Stimulated activated CD8-positive, alpha-beta memory T cell treated with anti-CD3 and anti-CD28 coated beads, Interleukin-4, amount 100 ng/mL, for 4 hours (primary cell): ENCODE measurements at places on chromosomes 7 and 10.
A peak's percentile ranks its signal among the peaks of the same experiment; 100 is the strongest.

DNA sequence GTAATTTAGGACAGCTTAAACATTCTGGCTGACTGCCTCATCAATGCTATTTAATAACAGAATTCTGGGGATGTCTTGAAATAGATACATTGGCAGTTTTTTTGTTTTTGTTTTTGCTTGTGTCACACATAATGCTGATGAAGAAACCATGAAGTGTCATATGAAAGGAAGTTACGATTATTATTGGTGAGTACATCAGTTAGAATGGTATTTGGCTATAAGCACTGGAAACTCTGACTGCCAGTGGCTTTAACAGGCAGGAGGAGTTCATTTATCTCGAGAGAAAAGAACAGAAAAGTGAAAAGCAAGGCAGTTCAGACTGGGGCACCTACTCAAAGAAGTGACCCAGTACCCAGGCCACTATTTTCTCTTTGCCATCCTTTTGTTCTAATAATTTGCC lies 18.1 kb downstream of the LSM8 start:
- DNase-seq = no peak

GRCh38 chr10:70085975-70086613 lies 33.4 kb downstream of the MACROH2A2 start:
- no peak for DNase-seq

GRCh38 chr10:60461688-60462087 lies 72.0 kb upstream of the ANK3 start:
- no peak for DNase-seq

- no peak for DNase-seq
These were observed 5.7 kb downstream of the ARPC1B start for GRCh38 chr7:99380032-99380822.

- no peak for DNase-seq
These were observed 114.3 kb downstream of the CDK14 start for GRCh38 chr7:90710466-90710850.

- no peak for DNase-seq
These were observed at the start of gene URGCP for GRCh38 chr7:43906331-43907010. URGCP (minus strand) TSS chr7:43906596; CDS start chr7:43906575, 21 bp downstream.

GRCh38 chr10:69362471-69362954 lies 54.2 kb downstream of the TACR2 start:
- DNase-seq = no peak

DNA sequence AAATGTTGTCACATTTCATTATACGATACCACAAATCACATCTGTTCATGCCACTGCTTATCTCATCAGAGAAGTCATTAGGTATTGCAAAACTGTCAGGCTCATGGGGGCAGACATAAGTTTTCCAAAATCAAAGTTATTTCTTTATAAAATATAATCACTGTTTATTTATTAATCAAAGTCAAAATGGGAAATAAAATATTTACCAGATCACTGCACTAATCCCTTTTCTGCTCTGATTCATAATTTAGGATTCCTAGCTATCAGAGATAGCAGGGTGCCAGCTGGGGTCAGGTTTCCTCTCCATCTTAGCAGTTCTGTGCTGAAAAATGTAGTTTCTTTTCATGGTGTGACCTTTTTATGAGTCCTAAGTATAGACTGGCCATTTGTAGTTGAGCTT lies 117.7 kb upstream of the LANCL2 start:
- no peak for DNase-seq

DNA sequence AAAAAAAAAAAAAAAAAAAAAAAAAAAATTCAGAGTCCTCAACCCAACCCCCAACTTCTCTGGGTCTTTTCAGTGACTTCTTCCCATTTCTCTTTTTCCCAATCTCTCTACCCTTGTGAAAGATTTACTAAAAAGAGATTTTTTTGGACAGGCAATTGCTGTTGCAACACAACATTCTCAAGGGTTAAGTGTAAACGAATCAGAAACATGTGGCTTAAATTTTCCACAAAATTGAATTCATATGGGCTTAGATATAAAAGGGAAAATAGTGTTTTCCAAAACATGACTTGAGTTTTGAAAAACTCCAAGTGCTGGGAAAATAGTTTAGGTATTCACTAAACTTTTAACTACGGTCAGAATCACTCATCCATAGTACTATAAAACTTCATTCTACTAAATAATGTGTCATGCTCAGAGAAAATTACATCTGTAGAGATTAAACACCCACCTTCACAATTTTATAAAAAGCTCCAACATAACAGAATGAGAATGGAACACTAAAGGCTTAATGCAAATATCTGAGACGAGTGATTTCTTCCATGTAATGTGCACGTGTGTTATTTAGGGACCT lies 643.1 kb downstream of the PARD3 start:
- DNase-seq = no peak

GRCh38 chr10:102600816-102601215 lies 43.5 kb upstream of the TRIM8 start:
- DNase-seq = no peak

GRCh38 chr7:21965291-21965690 lies 19.6 kb upstream of the CDCA7L start:
- DNase-seq = no peak

DNA sequence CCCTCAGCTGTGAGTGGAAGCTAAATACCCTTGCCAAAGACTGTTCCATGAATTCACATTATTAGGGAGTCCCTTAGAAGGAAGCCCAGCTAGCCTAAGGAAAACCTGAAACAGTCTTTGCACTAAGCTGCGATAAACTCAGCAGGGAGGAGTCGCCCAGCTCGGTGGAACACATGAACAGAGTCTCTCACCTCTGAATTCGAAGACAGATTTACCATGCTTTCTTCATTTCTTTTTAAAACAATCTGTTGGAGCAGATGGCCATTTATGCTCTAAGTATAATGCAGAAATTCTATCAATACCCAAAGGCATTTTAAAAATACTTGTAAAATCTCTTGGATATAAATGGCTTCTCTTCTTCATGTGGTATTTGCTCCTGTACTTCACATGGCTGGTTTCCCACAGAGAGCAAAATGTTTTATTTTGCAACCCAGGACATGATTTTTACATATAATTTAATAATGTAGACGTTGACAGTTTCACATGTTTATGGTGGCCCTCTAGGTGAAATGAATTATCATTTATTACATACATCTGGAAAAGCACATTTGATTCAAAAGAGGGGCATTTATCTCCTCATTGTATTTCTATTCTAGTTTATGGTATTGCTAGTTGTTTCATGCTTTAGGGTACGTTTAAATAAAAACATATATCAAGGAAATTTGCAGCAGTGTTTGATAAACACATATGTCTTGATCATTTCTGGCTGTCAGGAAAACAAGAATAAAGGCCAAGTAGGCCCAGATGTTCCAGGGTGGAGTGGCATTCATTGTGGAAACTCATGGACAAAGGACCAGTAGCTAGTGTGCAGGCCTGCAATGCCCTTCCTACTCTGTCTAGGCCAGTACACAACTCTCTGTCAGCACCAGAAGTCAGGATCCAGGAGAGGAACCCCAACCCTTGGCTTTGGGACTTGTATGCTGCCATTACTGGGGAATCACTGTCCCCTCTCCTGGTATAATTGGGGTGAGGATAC lies 52.2 kb downstream of the LRGUK start:
- no peak for DNase-seq

- no peak for DNase-seq
These were observed 2.1 kb upstream of the ADD3 start for GRCh38 chr10:110005719-110006118.

DNA sequence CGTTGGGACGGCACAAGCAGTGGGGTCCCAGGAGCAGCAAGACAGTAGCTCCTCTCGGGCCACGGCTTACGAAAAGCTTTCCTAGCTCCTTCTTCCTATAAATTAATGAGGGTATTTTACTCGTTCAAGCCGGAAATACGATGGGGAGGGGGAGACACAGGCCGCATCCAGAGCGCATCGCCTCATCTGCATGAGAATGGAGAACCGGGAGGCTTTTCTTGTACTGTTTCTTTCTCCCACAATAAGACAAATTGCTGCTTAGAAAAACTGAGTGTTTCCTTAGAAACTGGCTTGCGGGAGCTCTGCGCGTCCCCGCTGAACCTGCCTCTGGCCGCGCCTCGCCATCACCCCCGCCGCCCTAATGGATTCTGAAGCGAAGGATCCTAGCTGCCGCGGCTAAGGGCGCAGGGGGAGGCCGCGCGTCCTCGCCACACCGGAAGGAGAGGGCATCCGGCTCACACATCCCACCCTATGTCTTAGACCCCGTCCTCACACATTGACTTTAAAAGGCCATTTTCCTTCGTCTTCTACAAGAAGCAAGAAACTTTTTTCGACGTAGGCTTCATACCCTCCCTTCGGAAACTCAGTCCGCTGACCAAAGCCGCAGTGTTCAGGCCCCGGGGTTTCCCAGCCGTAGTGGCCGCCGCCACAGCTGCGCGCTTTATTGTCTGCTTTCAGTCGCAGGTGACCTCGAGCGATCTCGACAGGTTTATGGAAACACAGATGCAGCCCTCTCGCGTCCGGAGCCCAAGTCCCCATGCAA lies 8.8 kb downstream of the NXPH1 start:
- no peak for DNase-seq

- no peak for DNase-seq
These were observed 63.7 kb upstream of the ARID5B start for GRCh38 chr10:61837755-61838171.

GRCh38 chr10:86711513-86712316 lies 43.4 kb downstream of the LDB3 start:
- DNase-seq = peak; percentile 12

- no peak for DNase-seq
These were observed 111.3 kb downstream of the UBE2H start for GRCh38 chr7:129841465-129841864.

DNA sequence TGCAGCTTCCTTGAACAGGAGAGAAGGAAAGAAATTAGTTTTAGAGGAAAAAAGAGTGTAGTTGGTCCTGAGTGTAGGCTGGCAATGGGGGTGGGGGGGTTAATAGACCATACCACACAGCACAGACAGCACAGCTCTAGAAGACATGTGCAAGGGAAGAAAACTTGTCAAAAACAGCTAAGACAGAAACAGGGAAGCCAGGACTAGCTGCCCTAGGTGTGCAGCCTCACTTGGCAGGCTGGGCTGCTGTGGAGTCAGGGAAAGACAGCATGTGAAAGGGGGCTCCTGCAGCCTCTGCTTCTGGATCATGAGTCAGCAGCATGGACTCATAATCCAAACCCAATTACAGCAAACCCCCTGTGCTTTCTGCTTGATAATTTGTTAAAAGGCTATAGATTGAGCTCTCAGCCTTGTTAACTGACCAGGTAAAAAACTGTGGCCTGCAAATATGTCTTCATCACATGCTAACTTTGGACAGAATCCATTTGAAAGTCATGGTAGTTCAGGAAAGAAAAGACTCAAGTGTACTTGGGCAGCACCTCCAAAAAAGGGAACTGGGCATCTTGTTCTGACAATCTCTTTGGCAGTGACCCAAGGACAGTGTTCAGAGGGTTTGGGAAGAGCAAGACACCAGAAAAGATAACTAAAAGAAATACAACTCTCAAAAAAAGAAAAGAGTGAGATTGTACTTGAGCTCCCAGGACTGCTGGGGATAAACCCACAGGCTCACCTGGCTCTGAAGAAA lies 142.2 kb upstream of the VWC2 start:
- no peak for DNase-seq

- DNase-seq = no peak
These were observed 1.2 kb upstream of the INPP5A start for GRCh38 chr10:132536241-132536876.

- no peak for DNase-seq
These were observed 61.2 kb downstream of the DNAJB6 start for GRCh38 chr7:157397731-157398691.

DNA sequence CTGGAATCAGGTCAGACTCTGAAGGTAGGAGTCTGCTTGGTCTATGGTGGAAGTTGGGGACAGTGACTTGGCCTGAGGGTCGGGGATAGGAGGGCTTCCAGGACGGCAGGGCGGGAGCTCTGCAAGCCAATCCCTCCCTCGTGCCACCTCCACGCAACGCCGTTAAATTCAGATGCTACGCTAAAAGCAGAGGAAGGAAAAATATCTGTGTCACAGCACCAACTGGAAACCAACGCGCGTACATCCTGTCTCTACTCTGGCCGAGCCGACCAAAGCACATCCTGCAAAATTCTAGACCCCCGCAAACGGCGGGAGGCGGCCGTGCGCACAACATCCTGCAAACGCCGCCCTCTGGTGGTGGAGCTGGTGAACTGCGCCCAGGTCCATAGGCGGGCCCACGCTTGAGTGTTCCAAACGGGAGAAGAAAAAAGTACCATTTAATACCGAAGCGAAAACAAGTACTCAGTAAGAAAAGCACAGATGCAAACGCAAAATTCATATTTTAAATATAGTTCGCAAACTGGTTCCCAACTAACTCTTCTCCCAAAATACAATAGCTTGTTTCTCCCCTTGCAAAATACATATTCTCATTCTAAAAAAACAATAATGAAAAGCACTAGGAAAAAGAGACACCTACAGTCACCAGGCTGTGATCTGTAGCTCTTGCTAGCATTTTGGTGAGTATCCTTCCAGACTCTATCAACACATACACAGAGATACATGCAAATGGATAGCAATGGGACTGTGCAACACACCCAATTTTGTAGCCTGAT lies 45.7 kb upstream of the HSPA12A start:
- peak; percentile 60 for DNase-seq

GRCh38 chr10:55740110-55740509 lies 620.9 kb downstream of the ZWINT start:
- DNase-seq = no peak

- DNase-seq = no peak
These were observed 236.4 kb downstream of the COBL start for GRCh38 chr7:51080216-51080615.

- no peak for DNase-seq
These were observed 65.6 kb downstream of the TWIST1 start for GRCh38 chr7:19051767-19052375.

DNA sequence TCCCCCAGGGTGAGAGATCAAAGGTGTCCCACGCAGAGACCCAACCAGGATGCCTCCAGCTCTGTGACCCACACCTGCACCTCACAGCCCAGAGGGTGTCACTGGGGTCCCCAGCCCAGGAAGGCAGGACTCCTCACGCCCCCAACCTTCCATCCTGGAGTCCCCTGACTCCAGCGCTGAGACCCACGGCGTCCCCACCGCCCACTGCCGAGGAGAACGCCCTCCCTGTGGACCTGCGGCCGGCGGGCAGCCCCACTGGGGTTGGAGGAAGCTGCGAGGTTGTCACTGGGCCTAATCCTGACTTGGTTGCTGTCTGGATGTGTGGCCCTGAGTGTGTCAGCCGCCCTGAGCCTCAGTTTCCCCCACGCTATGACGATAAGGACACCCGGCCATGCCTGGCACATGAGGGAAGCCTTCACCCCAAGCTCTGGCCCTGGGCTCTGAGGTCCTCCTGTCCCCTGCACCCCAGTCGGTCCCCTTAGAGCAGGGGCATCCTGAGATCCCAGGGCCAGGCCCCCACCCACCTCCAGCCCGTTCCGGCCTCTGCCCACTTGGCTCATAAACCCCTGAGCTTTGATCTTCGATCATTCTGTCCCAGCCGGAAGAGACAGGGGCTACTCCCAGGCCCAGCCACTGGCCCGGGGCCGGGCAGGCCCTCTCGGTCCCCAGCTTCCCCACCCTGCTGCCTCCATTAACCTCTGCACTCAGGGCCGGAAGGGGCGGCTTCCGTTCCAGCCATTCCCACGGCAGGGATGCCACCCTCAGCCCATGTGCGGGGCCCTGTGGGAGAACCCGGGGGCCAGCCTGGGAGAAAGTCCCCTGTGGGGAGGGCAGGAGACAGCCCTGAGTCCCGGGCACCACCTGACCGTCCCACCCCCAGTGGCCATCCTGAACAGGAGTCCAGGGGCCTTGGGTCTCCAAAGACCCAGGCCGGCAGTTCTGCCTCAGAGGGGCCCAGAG lies 113.2 kb downstream of the MICALL2 start:
- no peak for DNase-seq
